ENCODE measurements at places on chromosomes 1 and 21.

- no peak for DNase-seq
Measured at GRCh38 chr21:20822666-20823065, 175.5 kb upstream of the NCAM2 start.

- DNase-seq, result no peak
Measured at GRCh38 chr1:44047131-44047530, 15.9 kb upstream of the SLC6A9 start.

DNA sequence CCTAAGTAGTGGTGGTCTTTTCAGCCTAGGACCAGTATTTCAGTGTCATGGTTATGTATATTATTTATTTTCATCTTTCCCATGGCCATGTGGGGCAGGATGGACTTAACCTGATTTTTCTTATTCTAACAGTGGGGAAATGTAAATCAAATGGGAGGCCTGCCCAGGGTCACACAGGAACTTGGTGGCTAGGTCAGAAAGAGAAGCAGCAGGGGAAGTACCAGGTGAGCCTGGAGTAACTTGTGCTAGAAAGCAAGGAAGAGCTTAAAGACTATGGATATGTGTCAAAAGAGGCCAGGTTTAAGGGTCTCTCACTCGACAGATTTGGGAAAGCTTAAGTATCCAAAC lies 936 bp downstream of the ZFP69B start:
- no peak for DNase-seq

DNA sequence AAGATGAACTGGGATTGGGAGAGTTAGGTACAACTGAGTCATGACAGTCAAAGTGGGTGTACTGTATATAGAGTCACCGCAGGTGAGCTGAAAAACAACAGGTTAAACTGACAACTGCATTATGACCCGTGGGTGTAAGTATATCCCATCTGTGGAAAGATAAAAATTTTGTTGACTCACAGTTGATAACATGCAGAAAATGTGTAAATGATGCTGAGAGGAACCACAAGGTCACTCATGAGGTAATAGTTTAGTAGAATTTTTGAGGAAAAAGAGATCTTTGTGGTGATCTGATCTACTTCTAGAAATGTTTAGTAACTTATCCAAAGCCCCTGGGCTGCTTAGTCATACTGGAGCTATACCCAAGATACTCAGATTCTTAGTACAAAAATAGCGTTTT lies 838 bp downstream of the OR2C3 start:
- no peak for DNase-seq

GRCh38 chr1:199867601-199868000 lies 159.9 kb upstream of the NR5A2 start:
- DNase-seq, result no peak

DNA sequence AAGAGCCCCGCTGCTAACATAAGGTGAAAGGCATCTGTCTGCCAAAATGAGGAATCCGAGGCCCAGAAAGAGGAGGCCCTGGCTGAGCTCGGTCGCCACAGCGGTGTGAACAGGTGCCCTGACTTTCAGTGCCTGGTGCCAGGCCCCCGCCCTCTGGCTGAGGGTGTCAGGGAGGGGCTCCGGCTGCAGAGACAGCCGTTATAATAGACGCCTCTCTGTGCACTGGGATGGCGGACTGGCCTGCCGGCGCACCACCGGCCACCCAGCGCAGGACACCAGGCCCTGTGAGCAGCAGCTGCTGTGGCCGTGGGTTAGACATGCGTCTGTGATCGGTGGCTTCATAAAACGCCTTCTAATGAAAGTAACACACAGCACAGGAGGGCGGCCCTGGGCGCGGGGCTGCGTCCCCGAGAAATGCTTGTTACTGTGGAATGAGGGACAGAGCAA lies 51.4 kb upstream of the ACTRT2 start:
- no peak for DNase-seq

- DNase-seq, result no peak
Measured at GRCh38 chr1:9884805-9885204, 25.3 kb downstream of the CTNNBIP1 start.

DNA sequence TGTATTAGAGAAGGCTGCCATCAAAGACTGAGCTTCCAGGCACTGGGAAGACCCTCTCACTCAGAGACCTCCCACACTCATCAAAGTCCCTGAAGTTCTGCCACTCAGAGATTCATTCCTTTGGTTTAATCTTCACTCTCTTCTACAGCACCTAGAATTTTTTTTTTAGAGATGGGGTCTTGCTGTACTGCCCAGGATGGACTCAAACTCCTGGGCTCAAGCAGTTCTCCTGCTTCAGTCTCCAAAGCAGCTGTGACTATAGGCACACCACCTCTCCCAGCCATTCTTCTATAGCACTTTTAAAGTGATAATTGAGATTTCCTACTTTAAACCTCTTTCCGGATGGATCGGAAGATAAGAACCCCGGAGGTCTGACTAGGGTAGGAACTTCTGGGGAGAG lies 3.7 kb upstream of the HP1BP3 start:
- DNase-seq, result no peak

DNA sequence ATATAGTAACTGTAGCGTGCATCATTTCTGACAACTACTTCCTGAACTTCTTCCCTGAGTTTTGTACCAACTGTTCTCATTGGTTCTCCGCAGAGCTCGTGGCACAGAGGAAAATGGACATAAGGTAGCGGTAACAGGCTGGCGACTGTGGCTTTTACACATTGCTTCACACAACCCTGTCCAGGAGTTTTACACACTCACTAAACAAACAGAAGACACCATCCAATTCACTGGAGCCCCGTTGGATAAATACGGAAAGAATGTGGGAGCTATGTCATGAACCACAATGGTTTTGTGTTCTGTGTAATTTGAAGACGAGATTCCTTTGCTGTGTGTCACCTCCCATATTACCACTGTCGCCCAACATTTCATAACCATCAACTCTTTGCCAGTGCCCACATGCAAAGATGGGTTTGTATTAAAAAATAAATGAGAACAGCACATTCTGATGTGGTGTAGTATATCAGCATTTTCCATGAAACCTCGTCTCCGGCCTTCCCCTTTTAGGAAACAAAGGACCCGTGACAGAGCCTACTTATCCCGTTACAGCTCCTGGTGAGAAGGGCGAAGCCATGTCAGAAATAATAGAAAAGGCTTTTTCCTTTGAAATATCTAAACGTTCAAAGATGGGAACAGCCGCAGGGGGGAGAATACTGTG lies 47.4 kb upstream of the ENAH start:
- DNase-seq, result no peak

DNA sequence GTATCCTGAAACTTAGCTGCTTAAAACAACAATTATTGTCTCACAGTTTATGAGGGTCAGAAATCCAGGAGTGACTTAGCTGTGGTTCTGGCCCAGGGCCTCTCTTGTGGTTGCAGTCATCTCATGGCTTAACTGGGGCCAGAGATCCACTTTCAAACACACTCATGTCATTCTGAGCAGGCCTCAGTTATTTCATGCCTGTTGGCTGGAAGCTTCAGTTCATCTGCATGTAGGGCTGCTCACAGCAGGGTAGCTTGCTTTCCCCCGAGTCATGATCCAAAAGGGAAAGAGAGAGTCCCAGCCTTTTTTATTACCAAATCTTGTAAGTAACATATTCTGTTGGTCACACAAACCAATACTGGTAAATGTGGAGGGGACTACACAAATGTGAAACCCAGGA lies 96.6 kb upstream of the B3GALT2 start:
- DNase-seq, result no peak

GRCh38 chr1:26432793-26433192 lies 672 bp downstream of the DHDDS start:
- DNase-seq, result no peak

- DNase-seq, result no peak
Measured at GRCh38 chr1:78279051-78279450, 211.7 kb upstream of the PTGFR start.
